ENCODE measurements at places on chromosomes 6 and 20.

DNA sequence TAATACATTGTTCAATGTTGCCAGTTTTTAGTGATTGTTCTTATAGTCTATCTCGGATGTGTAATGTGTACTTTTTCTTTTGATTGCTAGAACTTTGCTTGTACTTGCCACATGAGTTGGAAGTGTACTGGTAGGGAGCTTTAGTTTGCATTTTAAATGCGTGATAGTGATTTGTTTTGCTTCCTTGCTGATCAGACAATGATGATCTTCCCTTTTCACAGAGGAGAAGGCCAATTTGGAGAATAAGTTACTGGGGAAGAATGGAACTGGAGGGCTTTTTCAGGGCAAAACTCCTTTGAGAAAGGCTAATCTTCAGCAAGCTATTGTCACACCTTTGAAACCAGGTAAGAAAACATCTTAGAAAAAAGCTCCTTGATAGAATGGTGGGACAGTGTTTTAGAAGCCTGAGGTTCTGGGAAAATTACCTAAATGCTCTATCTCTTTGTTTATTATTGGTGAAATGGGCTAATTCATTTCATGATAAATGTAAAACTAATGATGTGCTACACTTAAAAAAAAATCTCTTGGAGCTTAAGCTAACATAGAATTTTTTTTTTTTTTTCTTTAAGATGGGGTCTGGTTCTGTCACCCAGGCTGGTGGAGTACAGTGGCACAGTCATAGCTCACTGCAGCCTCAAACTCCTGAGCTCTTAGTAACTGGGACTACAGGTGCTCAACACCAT is 20.9 kb downstream of the TPX2 start:
- DNase-seq, result no peak

GRCh38 chr6:10030942-10031537 is 383.8 kb downstream of the TFAP2A start:
- peak; percentile 12 for DNase-seq

- DNase-seq, result no peak
Observed at GRCh38 chr20:58665606-58666005, 14.5 kb downstream of the STX16 start.

- DNase-seq, result no peak
Observed at GRCh38 chr20:62567246-62568044, 74.9 kb upstream of the SLCO4A1 start.

DNA sequence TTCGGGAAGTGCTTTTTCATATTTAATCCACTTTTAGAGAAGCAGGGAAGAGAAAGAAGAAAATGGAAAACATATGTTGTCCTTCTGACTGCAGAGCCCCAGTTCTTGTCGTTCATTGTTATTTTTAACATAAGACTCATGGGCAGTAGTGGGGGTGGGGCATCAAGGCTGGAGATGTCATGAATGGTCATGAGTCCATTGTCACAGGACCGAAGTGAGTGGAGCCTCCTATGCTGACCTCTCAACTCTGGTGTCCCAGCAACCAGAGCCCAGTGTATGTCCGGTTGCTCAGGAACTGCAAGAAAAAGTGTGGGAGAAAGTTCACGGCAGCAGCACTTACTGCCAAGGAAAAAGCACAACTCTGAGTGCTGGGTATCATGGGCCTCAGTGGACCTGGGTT is 108.6 kb downstream of the BANF2 start:
- DNase-seq, result no peak

GRCh38 chr6:99147206-99147605 is 199.5 kb upstream of the FBXL4 start:
- DNase-seq, result no peak

DNA sequence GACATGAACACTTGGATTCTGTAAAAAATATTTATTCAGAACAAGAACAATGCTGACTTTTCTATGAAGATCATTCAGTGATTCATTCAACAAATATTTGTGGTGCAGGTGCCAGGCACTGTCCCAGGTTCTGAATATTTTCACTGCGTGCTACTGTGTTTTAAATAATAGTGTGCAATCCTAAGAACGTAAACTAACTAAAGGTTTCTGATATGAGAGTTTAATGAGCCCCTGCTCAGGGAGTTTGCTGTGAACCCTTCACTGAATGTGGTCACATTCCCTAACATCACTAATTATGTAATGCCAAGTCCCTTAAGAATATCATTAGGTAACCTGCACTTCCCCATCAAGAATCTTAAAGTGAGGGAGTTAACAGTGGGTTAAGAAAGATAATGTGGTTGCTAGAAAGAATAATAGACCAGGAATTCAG is 1.7 kb upstream of the TMEM170B start:
- DNase-seq, result no peak

DNA sequence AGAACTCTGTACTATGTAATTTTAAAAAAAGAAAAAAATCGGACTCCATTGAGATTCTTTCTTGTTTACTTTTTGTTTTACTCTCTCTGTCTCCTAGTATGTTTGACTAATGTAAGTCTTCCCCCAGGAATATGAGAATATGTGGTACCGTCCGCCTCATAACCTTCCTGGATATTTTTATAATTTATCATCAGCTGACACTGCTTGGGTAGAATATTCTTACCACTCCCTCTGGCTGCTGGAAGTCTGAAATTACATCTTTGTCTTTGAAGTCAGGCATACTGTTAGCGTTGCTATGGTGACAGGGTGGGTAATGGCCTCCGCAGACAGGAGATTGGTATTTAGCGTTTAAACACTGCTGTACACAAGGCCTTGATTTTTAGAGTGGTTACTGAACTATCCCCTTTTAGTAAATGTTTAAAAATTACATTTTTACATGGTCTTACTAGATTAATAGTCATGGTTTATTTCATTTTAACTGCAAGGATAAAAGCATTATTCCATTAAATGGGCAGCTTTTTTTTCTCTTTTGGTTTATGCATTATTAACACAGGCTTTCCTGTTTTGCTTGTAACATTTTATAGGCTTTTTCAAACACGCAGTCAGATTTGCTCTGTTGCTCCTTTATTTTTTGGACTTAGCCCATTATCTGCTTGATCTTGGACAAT is 176.4 kb downstream of the ARID1B start:
- DNase-seq, result peak; percentile 41

DNA sequence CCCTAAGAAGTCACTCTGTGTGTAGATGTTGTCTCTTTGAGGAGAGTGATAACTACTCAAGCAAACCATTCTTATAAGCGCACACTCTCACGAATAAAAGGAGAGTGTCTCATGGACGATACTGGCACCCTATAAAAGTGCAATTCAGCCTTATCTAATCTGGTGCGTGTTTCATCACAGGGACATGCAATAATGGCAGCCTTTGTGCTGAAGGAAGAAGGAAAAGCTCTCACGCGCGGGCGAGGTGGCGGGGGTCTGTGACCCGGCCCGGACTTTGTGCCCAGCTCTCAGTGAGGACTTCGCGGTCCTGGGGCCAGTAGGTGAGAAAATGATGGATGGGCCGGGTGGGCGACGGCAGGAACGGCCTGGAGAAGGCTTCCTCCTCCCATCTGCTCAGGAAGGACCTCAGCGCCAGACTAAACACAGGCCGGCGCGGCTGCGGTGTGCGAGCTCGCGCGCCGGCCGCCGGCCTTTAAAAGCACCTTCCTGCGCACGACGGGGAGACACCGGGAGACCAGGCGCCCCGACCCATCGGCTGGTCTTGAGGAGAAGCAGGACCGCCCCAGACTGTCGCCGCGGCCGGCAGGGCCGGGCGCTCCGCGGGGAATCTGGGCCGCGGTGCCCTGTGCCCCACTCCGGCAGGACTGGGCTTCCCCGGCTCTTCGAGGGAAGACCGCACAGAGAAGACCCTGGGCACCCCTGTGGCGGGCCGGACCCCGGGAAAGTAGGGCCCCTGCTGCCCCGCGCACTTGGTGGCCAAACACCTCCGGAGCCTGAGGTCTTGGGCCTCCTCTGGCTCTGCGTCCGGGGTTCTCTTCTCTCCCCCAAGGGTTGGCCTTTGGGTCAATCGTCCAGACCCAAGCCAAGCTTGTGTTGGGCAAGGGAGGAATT is 8.3 kb upstream of the FOXC1 start:
- DNase-seq, result no peak

GRCh38 chr6:89475634-89476033 is 42.7 kb downstream of the ANKRD6 start:
- no peak for DNase-seq

DNA sequence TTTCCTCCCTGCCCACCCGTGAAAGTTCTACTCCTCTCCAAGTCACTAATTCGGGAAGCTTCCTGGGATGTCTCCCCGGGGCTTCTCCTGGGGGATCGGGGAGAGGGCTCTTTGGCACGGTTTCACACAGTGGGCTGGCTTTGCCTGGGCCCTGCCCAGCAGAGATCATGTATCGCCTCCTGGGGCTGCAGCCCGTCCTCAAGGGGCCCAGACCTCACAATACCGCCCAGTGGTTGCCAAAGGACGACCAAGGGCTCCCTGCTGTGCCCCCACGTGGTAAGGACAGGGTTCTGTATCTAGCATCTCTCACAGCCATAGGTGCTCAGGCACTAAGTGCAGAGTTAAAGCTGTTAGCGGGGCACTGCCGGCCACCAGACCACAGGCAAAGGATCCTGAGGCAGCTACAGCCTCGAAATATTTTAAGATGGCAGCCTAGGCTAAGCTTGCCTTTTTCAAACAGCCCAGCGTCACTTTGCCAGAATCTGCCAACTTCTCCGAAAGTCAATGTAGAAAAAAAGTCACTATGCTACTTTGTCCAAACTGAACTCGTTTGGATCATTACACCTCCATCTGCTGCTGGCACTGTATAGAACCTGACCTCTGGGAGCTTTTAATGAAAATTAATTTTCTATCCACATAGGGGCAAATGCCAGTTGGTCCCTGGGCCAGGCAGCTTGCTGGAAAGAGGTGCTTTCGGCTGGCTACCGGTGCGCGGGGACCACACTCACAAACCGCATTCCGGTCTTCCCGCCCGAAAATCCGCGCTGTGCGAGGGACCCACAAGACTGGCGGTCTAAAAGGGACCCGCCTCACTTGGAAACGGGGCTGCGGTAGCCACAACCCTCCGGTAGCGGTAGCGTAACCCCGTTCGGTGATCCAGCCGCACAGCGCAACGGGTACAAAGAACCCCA is 1.3 kb upstream of the NNAT start:
- DNase-seq, result no peak

- no peak for DNase-seq
Observed at GRCh38 chr6:124995131-124995530, 32.9 kb downstream of the RNF217 start.

- DNase-seq, result no peak
Observed at GRCh38 chr6:170407932-170408331, 101.4 kb downstream of the FAM120B start.

DNA sequence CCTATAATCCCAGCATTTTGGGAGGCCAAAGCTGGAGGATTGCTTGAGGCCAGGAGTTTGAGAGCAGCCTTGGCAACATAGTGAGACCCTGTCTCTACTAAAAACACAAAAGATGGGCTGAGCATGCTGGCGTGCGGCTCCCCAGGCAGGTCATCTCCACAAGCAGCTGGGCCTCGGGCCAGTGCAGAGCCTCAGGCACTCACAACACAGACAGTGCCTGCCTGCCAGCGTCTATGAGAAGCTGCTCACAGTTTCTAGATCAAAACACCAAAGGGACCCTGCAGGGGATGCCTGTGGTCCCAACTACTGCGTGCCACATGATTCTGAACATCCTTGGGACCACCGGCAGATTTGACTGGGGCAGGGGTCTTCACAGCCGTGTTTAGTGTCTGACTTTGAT is 59.4 kb downstream of the GINS1 start:
- DNase-seq, result no peak

- DNase-seq, result no peak
Observed at GRCh38 chr20:40980106-40980827, 48.4 kb upstream of the TOP1 start.

DNA sequence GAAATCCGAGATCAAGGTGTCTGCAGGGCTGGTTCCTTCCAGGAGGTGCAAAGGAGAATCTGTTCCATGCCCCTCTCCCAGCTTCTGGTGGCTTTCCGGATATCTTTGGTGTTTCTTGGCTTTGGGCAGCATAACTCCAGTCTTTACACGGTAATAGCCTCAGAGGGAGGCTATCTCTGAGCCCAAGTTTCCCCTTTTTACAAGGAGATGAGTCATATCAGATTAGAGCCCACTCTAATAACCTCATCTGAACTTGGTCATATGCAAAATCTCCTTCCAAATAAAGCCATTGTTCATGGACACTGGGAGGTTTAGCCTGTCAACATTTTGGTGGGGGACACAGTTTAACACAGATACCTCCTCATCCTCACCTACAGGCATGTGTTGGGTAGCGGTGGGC is 213.7 kb downstream of the ATXN1 start:
- no peak for DNase-seq

GRCh38 chr20:19934792-19935491 is 82.2 kb upstream of the NAA20 start:
- DNase-seq, result peak; percentile 48

GRCh38 chr6:101722991-101723579 is 329.6 kb downstream of the GRIK2 start:
- no peak for DNase-seq

GRCh38 chr6:85670573-85670972 is 27.9 kb upstream of the SYNCRIP start:
- no peak for DNase-seq

- peak; percentile 32 for DNase-seq
Observed at GRCh38 chr20:62925420-62926228, 681 bp downstream of the DIDO1 start.

DNA sequence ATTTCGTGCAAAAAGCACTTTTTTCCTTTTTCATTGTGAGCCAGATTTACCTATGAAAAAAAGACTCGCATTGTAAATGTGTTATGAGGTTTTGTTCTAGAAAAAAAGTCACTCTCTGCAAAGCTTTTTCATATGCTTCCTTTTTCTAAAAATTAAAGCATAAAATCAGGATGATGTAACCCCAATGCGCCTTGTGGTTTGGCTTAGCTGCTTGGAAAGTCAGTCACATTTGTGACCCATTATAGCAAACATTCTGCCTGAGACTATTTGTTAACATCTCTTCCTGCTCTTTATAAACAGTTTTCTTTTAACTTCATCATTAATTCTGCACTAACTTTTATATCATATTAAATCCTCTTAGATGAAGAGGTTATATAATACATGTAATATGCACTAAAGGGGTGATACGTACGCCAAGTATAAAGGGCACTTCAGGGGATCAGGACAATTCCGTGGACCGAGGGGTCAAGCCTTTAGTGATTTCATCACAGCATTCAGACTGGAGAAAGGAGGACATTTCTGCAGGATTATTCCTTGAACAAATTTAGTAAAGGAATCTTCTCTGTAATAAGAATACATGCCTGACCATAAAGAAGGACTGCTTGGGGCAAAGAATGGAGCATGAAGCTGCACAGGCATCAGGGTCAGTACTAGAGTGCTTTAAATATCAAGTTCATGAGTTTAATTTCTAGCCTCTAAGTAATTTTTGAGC is 48.1 kb upstream of the SMLR1 start:
- no peak for DNase-seq

DNA sequence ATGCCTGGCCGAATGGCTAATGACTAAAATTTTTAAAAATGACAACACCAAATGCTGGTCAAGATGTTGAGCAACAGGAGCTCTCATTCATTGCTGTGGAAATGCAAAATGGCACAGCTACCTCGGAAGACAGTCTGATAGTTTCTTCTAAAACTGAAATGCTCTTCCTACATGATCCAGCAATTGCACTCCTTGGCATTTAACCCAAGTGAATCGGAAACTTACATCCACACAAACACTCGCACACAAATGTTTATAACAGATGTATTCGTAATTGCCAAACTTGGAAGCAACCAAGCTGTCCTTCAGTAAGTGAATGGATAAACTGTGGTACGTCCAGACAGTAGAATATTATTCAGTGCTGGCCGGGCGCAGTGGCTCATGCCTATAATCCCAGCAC is 56.4 kb upstream of the NCOA3 start:
- no peak for DNase-seq
